ENCODE measurements at places on chromosomes 5 and 9.

GRCh38 chr5:154646745-154647113 is 108.4 kb upstream of the LARP1 start:
- DNase-seq: no peak

DNA sequence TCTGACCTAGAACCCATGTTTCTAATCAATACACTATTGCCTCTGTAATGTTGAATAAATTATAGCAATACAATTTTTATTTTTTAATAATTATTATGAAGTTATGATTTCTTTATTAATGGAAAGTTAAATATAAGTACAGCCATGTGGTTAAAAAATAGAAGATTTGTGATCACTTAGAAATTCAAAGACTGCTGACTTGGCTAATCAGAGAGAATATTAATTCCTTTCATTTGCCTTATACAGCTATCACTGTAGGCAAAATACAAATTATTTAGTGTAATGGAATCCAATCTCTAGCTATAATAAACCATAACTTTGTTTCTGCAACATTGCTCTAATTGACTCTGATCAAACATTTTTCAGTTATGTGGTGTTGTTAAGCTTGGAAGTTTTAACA is 255.0 kb upstream of the TAS2R1 start:
- no peak for DNase-seq

GRCh38 chr5:38878391-38879077 is 32.7 kb downstream of the OSMR start:
- DNase-seq: no peak

GRCh38 chr5:136629125-136629792 is 263.9 kb upstream of the TRPC7 start:
- no peak for DNase-seq

- no peak for DNase-seq
These were observed 139.0 kb upstream of the PRDM9 start for GRCh38 chr5:23368393-23368792.

GRCh38 chr9:136264031-136264430 is 18.4 kb upstream of the QSOX2 start:
- no peak for DNase-seq

DNA sequence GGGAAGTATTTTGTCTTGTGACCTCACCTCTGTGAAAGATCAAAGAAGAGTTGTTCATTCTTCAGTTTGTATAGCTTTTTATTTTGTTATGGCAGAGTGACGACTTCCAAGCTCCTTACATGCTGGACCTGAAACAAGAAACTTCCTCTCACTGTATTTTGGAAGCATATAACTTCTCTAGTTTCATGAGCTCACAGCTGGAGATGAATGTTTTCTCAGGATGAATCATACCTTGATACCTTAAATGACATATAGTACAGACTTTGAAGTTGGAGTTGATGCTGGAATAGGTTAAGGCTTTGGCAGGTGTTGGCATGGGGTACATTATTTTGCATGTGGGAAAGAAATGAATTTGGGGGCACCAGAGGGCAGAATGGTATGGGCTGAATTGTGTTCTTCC is 112.5 kb downstream of the SLC25A46 start:
- no peak for DNase-seq

DNA sequence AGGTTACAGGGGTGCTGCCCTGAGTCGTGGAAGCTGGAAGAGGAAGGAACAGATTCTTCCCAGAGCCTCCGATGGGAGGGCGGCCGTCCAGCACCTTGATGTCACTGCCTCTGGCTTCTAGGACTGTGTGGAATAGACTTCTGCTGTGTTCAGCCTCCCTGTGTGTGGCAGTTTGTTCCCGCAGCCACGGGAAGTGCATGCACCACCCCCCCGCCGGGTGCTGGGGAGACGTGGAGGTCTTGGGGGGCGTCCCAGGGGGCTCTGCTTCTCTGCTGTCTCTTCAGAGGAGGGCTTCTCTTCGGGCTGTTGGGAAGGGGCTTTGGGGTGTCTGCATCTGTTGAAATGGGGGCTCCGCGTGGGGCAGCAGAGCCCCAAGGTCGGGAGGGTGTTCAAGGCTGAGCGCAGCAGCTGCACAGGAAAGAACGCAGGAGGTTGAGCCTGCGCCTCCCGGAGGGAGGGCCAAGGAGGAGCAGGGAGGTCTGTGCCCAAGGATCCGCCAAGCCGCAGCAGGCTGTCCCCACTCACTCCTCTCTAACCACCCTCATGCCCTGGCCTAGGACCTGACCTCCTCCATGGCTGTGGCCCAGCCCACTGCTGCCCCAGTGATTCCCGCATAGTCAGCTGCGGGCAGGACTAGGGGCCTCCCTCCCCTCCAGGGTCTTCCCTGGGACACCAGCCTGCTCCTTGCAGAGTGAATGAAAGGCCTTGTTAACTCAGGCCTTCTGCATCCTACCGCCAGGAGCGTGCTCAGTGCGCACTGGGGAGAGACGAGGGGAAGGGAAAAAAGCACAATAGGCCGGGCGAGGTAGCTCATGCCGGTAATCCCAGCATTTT is 45.0 kb downstream of the ROPN1L start:
- no peak for DNase-seq

DNA sequence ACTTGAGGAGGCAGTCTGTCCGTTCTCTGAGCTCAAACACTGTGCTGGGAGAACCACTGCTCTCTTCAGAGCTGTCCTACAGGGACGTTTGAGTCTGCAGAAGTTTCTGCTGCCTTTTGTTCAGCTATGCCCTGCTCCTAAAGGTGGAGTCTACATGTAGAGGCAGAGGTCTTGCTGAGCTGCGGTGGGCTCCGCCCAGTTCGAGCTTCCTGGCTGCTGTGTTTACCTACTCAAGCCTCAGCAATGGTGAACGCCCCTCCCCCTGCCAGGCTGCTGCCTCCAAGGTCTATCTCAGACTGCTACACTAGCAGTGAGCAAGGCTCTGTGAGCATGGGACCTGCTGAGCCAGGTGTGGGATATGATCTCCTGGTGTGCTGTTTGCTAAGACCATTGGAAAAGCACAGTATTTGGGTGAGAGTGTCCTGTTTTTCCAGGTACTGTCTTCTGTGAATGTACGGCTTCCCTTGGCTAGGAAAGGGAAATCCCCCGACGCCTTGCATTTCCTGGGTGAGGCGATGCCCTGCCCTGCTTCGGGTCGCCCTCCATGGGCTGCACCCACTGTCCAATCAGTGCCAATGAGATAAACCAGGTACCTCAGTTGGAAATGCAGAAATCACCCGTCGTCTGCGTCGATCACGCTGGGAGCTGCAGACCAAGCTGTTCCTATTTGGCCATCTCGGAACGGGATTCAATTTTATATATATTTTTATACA is 58.5 kb downstream of the CNTRL start:
- no peak for DNase-seq

GRCh38 chr5:179319741-179320281 is 25.4 kb downstream of the ADAMTS2 start:
- DNase-seq: no peak

GRCh38 chr9:115525111-115526058 is 407.4 kb upstream of the TNC start:
- no peak for DNase-seq

GRCh38 chr9:91500509-91501014 is 76.9 kb upstream of the NFIL3 start:
- no peak for DNase-seq

DNA sequence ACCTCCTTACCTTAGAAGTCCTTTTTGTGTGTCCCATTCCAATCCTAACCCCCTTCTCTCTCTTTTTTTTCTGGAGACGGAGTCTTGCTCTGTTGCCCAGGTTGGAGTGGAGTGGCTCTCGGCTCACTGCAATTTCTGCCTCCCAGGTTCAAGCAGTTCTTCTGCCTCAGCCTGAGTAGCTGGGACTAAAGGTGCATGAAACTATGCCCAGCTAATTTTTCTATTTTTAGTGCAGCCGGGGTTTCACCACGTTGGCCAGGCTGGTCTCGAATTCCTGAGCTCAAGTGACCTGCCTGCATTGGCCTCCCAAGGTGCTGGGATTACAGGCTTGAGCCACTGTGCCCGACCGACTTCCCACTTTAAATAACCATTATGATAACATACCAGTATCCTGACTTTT is 17.5 kb downstream of the TMEM38B start:
- no peak for DNase-seq

GRCh38 chr5:11398728-11399127 is 505.5 kb downstream of the CTNND2 start:
- no peak for DNase-seq

Data from HEK293T (cell line).